ENCODE measurements at places on chromosomes 4 and X. TPM values are rescaled to one million over a fixed set of nuclear protein-coding genes. Genes with fewer than 3 reads are reported as not detected.

Gene EPGN
- total RNA-seq: not detected

Gene PHOX2B
- not detected for total RNA-seq

Gene FGFR3
- total RNA-seq: not detected

Gene ENPEP
- total RNA-seq: not detected

Gene SPANXN3
- not detected for total RNA-seq

Gene STEEP1
- 21.3 TPM for total RNA-seq

Gene CTAG1A
- not detected for total RNA-seq

Gene TENM3
- not detected for total RNA-seq

Gene GAGE12J
- not detected for total RNA-seq

Gene ZNF185
- total RNA-seq: 40.2 TPM

Data from T-helper 17 cell (primary cell).